ENCODE measurements at places on chromosomes 12 and 14. TPM values are rescaled to one million over a fixed set of nuclear protein-coding genes. Genes with fewer than 3 reads are reported as not detected.

ST8SIA1 gene
- total RNA-seq, result 0.37 TPM

MUCL1 gene
- total RNA-seq, result not detected

C3AR1 gene
- 0.12 TPM for total RNA-seq

EFS gene
- 5.5 TPM for total RNA-seq

Data from uterine smooth muscle cell (primary cell).